ENCODE measurements at places on chromosomes 6 and 20.

DNA sequence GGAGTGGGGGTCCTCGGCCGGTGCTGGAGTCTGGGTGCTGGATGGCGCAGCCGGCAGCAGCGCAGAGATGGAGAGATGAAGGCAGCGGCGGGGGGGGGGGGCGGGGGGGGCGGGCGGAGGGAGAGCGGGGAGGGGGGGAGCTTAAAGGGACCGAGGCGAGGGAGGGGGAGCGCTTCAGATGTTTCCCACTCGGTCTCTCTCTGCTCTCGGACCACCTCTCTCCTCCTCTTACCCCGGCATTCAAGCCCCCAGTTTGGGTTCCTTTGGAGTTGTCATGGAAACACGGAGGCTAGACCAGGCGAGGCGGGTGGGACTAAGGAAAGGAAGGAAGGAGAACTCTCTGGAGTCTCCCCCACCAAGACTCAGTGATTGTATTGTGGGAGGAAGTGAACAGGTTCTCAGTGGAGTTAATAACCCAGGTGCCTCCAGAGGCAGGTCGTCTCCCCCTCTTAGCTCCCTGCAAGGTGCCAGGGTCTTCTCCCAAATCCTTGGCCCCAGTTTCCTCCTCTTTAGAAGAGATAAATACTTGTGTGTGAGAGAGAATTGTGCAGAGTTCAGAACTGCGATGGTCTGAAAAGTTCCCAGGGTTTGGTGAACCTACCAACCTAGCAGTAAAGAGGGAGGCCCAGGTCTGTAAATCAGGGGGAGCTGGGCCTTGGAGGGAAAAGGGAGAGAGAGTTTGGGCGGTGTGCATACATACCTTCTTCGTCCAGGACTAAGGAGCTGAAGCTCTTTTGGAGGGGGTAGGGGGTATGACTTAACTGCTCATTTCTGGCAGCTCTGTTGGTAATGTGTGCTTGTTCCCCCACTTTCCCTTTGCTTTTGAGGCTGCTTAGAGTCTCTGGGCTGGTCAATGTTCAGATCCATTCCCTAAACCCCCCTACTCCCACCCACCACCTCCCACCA, at the start of gene PRRT1:
TSS of gene PRRT1 (minus strand) at position 77 of the 906 bp plus-strand sequence. CDS start 112 bp downstream, outside the sequence.
- DNase-seq, result no peak

DNA sequence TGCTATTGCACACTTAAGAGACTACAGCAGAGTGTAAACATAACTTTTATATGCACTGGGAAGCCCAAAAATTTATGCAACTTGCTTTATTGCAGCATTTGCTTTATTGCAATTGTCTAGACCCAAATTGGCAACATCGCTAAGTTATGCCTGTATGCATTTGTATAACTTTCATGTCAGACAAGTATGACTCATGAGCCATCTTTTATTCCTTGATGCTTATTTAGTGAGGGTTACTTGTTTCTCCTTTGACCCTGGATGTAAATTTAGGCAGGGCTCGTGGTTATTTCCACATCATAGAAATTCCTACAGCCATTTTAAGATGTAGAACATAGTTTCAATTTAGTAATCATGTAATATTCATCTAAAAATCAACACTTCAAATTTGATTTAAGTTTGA, 130.3 kb upstream of the LY86 start:
- DNase-seq, result no peak

DNA sequence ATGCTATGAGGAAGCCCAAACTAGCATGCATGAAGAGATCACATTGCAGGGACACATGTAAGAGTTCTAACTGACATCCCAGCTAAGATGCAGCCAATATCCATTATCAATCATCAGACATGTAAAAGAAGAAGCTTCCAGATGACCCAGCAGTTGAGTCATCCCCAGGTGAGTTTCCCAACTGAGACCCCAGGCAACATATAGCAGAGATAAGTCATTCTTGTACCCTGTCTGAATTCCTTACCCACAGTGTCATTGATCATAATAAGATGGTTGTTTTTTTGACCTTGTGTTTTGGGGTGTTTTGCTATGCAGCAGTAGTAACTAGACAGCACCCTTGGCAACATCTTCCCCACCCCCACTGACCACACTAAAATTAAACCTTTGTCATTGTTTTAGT, 18.9 kb downstream of the SIRPD start:
- DNase-seq, result no peak

GRCh38 chr20:64064145-64064698, 1.2 kb downstream of the TCEA2 start:
- no peak for DNase-seq

GRCh38 chr20:46218656-46219055, 89.6 kb downstream of the CDH22 start:
- no peak for DNase-seq

DNA sequence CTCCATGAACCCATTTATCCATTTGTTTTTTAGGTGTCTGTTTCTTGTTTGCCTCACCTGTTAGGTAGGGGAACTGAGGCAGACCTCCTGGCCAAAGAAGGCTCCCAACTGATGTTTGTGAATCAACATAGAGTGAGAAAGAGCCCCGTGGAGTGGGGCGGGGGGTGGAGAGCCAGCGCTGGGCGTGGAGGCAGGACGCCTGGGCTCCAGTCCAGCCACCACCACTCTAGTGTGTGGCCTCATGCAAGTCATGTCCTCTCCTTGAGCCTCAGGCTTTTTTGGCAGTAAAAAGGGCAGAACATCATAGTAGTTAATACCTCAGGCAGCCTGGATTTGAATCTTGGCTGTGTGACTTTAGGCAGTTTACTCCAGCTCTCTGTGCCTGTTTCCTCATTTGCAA, 42.2 kb upstream of the SCRT2 start:
- no peak for DNase-seq

DNA sequence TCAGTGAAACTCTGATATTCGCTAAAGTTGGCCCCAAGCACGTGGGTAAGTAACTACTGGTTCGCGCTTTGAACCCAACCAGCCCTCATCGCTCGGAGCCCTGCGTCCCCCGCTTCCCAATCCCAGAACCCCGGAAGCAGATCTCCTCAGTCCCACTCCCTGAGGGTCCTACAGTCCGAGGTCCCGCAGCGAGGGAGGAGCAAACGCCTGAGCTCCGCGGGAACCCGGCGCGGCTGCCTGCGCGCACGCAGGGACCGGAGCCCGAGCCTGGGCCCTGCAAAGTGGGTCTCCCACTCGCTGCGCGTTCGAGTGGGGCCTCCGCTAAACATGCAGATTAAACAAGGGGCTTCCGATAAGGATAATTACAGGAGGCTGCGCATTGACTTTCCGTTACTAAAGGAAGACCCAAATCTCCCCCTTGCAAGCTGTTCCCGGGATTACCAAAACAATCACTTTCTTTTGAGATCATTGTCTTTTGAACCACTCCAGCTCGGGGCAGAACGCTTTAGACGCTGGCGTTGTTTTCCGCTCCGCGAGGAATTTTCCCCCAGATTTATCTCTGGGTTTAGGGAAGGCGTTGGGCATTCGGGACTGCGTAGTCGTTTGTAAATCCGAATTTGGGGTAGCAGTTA, 1.3 kb upstream of the VSX1 start:
- no peak for DNase-seq

DNA sequence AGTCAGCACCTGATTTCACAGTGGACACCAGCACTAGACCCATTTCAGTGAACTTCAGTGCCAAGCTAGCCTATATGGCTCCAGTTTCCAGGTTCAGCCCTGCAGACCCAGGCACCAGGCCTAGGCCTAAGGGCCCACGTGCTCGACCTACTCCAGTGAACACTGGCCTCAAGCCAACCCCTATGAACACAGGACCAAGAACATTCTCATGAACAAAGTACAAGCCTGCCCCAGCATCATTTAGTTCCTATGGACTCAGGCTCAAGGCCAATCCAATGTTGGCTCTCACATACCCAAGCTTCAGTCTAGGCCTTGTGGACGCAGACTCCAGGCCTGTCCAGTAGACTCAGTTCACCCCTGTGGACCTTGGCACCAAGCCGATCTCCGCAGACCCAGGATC, 385.5 kb downstream of the DHX35 start:
- DNase-seq, result no peak

DNA sequence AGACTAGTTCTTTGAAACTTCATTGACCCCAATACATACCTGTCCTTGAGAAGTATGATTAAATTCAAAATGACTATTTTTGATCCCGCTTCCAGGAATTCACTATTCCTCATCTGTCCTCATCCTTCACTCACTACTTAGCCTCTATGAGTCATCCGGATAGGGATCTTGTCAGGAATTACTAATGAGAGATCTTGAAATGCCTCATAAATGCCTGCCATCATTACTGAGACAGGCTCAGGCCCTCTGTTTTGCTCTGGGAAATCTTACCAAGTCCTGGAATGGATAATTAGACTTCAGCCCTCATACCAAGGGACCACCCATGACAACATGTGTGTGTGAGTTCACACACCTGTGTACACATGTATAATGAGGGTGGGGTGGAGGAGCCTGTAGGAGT, 2.8 kb upstream of the CYP24A1 start:
- no peak for DNase-seq

DNA sequence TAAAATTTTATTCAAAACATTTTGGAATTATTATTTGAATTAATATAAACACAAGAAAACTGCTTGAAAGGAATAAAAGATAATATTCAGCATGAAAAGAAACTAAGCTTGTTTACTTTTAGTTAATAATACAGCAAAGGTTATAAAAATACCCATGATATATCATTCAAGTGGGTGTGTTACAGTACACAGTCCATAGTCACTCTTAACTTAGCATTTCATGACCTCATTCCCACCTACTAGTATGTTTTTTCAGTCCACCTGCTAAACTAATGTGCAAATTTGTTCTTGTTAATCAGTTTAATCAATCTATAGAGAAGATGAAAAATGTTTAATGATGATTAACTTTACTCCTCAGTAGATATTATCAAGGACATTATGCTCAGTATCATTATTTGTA, 841.4 kb upstream of the EPHA7 start:
- no peak for DNase-seq

DNA sequence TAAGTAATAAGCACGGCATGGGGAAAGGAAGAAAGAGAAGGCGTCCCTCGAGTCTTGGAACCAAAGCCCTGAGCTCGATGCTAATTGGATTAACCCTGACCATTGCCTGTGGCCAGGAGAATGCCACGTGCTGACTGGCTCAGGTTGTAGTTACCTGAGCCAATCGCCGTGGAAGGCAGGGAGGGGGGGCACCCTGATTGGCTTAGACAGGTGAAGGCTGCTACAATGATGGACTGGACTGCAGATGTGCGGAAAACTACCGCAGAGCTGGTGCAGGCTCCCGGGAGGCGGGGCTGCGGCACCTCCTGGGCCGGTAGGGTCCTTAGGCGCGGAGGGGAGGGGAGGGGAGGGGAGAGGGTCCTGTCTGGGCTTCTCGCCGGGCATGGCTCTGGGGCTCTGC, 121.3 kb downstream of the TFAP2C start:
- no peak for DNase-seq

DNA sequence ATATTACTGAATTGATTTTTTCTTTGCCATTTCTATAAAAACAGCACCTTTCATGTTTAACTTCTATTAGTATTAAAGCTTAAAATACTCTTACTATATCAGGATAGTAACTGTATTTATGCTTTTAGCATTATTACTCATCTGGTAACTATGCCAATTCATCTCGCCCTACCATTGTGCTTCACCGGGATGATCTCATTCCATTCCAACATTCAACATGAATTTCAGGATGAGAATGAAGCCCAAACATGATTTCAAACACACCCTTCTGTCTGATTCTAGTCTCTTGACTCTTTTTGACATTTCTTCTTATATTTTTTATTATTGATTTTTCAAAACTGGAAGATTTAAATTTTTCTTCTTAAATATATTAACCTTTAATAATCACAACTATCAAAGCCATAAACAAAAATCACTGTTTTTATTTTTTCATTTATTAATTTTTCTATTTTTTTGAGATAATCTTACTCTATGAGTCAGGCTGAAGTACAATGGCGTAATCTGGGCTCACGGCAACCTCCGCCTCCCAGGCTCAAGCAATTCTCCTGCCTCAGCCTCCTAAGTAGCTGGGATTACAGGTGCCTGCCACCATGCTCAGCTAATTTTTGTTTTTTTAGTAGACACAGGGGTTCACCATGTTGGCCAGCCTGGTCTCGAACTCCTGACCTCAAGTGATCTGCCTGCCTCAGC, 46.7 kb downstream of the GJA1 start:
- no peak for DNase-seq

DNA sequence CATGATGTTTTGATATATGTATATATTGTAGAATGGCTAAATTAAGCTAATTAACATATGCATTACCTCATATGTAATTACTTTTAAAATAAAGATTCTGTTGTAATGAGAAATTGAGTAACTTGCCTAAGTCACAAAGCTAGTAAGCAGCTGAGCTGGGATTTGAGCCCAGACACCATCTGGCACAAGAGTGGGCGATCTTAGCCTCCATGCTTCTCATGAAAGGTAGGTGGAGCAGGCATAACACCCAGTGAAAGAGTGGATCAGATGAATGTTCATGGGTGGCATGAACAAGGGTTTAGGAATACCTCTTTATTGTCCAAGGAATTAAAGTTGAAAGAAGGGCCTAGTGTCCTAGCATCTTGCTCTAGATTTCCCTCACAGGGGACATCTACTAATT, 365.4 kb downstream of the TFAP2B start:
- DNase-seq, result no peak

DNA sequence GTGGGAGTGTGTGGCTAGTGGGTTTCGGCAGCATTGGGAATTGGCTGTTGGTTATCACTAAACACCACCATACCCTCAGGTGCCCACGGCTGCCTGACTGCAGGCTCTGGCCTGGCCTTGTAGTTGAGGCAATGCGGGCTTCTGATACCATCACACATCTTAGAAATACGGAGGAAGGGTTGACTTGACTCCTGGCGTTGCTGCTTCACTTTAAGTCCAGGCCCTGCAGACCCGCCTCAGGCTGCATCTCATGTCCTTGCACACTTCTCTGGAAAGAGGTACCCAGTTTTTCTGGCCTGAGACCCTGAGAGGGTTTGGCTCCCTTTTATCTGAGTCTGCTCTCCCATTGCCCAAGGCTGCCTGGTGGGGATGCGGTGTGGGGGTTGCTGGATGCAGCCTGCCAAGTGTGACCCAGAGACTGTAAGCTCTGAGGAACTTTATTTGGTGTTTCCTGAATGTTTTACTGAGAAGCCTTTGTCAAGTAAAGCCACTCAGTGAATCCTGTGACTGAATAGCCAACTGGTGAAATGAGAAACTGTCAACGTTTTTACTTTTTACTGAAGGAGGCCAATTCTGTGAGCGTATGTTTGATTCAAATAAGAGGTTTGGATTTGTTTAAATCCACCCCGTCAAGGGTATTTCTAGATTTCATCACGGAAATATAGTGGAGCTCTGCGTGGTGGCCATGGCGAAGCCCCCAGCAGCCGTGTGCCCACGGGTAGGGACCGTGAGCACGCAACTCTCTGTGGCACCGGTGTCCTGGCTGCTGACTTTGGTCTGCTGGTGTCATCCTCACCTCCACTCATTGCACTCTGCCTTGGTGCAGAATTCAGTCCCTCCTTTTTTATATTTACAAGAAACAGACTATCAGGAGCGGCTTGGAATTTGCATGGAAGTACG, 160.1 kb downstream of the DTNBP1 start:
- DNase-seq, result no peak

GRCh38 chr6:11202513-11203305, 29.8 kb downstream of the NEDD9 start:
- DNase-seq, result no peak

GRCh38 chr6:112802144-112802543, 455.0 kb downstream of the RFPL4B start:
- DNase-seq, result no peak

GRCh38 chr6:11785774-11786579, 7.4 kb upstream of the ADTRP start:
- no peak for DNase-seq

GRCh38 chr20:9588706-9589105, 74.3 kb downstream of the LAMP5 start:
- DNase-seq, result no peak
